ENCODE measurements at places on chromosomes 12 and 14.
A peak's percentile ranks its signal among the peaks of the same experiment; 100 is the strongest.

DNA sequence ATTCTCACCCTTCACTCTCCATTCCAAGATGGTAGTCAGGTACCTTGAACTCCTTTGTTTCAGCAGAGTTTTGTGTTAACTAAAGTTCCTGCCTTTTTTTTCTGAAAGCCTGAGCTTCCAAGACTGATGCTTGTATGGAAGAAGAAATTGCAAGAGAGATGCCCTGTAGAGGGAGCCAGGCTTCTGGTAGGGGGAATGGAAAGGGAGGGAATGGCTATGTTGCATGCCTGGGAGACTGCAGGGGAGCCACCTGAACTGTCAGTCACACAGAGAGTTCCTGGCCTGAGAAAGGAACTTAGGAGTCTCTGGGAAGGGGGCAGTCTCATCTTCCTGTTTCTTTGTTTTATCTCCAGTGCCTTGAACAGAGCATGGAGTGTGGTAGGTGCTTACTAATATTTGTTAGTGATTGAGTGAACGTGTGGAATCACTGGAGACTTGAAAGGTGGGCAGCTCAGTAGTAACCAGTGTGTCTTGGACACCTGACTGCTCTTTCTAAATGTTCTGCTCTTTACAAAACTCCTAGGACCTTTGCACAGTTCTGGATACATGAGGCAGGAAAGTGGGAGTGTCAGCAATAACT lies 132.2 kb downstream of the ANO4 start:
- H3K4me1 ChIP-seq = no peaks in the 10 kb centered on the region
- H3K4me3 ChIP-seq = no peak overlapping the region

DNA sequence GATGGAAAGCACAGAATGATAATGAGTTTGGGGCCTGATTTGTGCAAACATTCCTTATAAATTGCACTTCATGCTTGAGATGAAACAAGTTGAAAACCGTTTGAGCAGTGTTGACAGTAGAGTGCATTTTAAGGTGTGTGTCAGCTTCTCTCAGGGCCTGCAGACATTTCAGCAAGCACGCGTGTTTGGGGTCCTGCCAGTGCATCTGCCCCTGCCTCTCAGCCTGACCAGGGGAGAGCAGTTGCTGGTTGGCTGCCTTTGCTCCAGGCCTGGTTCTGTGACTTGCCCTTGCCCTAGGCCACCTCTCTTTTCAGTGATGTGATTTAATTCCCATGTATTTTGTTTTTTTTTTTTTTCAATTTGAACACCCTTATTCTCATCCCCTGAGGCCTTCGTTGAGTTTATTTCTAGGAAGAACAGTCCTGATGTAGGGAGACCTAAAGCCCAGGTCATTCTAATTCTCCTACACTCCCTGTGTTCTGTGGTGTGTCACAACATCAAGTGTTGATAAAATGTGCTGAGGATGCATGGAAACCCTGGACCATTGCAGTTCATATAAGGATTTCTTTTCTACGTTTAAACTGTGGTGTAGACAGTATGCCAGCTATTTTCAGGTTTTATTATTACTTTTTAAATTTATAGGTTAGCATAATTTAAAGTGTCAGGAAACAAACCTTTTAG lies 40.1 kb upstream of the AMN start:
- H3K36me3 ChIP-seq = 0 out of 2 replicates have a peak, but pooled peaks cover 6% of the 10 kb centered on the region
- H3K27ac ChIP-seq = no peak overlapping the region
- no peak for DNase-seq
- no peak overlapping the region for H3K4me3 ChIP-seq

DNA sequence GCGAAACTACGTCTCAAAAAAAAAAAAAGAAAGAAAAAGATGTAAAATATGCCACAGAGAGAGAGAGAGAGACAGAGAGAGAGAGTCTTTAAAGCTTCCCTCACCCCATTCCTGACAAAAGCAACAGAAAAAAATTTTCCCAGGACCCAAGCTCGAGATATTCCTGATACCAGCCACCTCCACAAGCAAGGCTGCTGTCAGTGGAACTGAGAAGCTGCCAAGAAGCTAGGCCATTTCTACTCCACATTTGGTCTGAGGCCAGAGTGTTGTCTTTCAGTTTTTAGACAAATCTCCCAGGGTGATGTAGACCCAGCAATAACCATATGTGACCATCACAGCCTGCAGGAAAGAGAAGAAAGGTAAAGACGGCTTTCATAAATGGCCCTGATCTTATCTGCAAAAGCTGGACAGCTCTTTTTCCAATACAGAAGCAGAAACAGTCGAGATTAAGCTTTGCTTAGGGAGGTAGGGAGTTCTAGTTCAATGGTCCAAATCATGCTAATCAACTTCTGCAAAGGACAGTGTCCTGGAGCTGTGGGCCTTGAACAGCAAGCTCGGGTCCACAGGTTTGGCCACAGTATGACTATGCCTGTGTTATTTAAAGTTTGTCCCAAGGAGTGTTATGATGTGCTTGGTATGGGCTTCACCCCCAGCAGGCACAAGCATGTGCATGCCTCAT lies 130.3 kb upstream of the NUDT4 start:
- no peaks in the 10 kb centered on the region for H3K27me3 ChIP-seq
- DNase-seq = no peak
- H3K36me3 ChIP-seq = no peaks in the 10 kb centered on the region
- no peak overlapping the region for H3K27ac ChIP-seq

GRCh38 chr14:67934087-67934486 lies 114.5 kb downstream of the RAD51B start:
- DNase-seq = no peak
- H3K4me3 ChIP-seq = no peak overlapping the region
- 0 out of 2 replicates have a peak, but pooled peaks cover 7% of the 10 kb centered on the region for H3K4me1 ChIP-seq
- no peaks in the 10 kb centered on the region for H3K36me3 ChIP-seq

- DNase-seq = peak; percentile 15
- H3K27me3 ChIP-seq = no peaks in the 10 kb centered on the region
- no peaks in the 10 kb centered on the region for H3K36me3 ChIP-seq
- no peak overlapping the region for H3K4me3 ChIP-seq
- H3K27ac ChIP-seq = no peak overlapping the region
- no peaks in the 10 kb centered on the region for H3K4me1 ChIP-seq
Measured at GRCh38 chr14:22200977-22201605, 387.9 kb downstream of the DAD1 start.

DNA sequence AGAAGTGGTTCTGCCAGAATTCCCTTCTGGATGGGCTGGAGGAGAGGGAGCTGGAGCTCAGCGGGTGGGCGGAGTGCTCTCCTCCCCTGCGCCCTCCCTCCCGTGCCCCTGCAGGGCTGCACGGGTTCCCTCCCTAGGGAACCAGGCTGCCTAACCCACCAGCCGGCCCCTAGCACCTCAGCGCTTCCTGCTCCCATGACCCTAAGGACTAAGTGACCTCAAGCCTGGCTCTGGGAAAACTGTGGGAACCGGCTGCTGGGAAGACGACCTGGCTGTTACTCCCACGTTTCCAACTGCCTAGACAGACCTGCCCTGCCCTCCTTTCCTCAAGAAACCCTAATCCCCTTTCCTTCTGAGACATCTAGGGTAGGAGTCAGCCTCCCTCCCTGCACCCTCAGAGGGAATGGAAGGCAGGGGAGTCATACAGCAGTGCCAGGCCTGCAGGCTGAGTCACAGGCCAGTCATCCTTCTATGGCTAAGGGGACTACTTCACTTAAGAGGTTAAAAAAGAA lies 31.5 kb downstream of the SLC6A12 start:
- H3K4me1 ChIP-seq = peaks cover 12% of the 10 kb centered on the region
- H3K27ac ChIP-seq = no peak overlapping the region
- no peak overlapping the region for H3K4me3 ChIP-seq
- no peaks in the 10 kb centered on the region for H3K36me3 ChIP-seq
- DNase-seq = peak; percentile 30

DNA sequence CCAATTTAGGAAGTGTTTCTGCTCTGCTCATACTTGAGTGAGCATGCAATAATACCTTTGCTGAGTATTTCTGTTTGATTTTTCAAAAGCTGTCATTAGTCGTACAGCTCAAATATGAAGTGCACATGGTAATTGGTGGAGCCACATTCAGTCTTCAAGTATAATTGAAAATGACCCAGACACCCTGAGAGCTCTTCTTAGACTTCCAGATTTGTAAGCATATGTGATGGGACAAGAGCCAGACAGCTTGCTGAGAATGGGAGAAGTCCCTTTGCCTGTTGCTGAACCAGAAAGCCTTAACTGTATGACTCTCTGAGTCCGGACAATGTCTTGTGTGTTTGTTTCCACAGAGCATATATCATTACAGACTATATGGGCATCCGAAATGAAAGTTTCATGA lies 307.3 kb downstream of the TMEM117 start:
- H3K36me3 ChIP-seq = no peaks in the 10 kb centered on the region
- H3K27ac ChIP-seq = no peak overlapping the region
- no peaks in the 10 kb centered on the region for H3K4me1 ChIP-seq
- H3K4me3 ChIP-seq = no peak overlapping the region
- DNase-seq = no peak
- H3K27me3 ChIP-seq = no peaks in the 10 kb centered on the region

GRCh38 chr14:33986804-33987203 lies 35.9 kb upstream of the EGLN3 start:
- no peaks in the 10 kb centered on the region for H3K27me3 ChIP-seq
- H3K36me3 ChIP-seq = no peaks in the 10 kb centered on the region
- H3K27ac ChIP-seq = no peak overlapping the region
- no peaks in the 10 kb centered on the region for H3K4me1 ChIP-seq
- peak; percentile 71 for DNase-seq

DNA sequence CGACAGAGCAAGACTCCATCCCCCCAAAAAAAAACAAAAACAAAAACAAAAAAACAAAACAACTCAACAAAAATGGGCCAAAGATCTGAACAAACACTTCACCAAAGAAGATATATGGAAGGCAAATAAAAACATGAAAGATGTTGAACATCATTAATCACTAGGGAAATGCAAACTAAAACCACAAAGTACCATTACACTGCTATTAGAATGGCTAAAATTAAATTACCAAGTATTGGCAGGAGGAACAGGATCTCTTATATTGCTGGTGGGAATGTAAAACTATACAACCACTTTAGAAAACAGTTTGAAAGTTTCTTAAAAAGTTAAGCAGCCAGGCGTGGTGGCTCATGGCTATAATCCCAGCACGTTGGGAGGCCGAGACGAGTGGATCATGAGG lies 12.9 kb downstream of the SOS2 start:
- H3K36me3 ChIP-seq = no peaks in the 10 kb centered on the region
- peaks cover 13% of the 10 kb centered on the region for H3K4me1 ChIP-seq
- no peak for DNase-seq
- no peaks in the 10 kb centered on the region for H3K27me3 ChIP-seq
- H3K27ac ChIP-seq = no peak overlapping the region
